ENCODE measurements at places on chromosomes 2 and 18.

GRCh38 chr2:85995648-85996529 is 107.1 kb upstream of the ST3GAL5 start:
- no peak for DNase-seq

DNA sequence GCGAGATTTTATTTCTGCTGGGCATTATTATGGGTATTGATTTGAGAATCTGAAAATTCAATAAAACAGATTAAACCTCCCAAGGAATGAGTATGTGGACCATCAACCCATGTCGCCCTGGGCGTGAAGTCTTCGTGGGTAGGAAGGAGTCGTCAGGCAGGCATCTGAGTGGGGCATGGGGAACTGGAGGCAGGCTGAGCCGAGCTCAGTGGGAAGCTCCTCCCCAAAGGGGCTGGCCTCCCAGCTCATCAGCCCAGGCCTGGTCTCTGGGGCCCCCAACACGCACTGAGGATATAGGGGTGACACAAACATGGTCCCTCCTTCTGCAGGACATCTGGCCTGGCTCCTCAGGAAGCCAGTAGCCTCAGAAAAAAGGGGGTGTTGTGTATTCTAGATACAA is 265.2 kb downstream of the TFCP2L1 start:
- DNase-seq = no peak

- no peak for DNase-seq
Observed at GRCh38 chr2:108623616-108624015, 89.3 kb downstream of the LIMS1 start.

DNA sequence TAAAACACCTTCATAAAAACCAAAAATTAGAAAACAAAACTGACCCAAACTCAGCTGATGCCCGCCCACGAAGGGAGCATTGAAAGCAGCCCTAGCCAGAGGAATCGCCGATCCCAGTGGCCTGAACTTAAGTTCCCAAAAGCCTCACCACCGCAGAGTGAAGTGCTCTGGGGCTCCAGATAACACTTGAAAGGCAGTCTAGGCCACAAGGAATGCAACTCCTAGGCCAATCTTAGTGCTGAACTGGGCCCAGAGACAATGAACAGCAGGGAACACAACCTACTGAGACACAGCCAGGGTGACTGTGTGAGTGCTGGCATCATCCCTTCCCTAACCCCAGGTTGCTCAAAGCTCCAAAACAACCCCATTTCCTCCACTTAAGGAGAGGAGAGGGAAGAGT is 59.6 kb upstream of the CHN1 start:
- DNase-seq = no peak

- no peak for DNase-seq
Observed at GRCh38 chr2:45707006-45707405, 55.5 kb downstream of the PRKCE start.

DNA sequence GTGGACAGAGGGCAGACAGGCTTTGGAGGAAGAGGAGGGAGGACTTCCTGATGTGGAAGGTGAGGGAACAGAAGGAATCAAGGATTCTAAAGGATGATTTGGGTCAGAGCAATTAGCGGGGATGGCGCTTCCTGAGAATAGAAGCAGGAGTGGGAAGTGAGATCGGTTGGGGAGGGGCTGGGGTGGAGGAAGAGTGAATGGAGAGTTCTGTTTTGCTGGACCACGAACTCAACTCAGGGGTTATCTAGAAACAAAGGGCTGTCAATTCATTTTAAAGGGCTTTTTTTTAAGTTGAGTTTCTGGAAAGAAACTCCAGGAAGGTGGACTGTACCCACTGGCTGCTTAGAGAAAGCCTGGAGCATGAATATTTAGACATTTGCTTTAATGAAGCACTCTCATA is 54.9 kb downstream of the BCL2L11 start:
- no peak for DNase-seq

DNA sequence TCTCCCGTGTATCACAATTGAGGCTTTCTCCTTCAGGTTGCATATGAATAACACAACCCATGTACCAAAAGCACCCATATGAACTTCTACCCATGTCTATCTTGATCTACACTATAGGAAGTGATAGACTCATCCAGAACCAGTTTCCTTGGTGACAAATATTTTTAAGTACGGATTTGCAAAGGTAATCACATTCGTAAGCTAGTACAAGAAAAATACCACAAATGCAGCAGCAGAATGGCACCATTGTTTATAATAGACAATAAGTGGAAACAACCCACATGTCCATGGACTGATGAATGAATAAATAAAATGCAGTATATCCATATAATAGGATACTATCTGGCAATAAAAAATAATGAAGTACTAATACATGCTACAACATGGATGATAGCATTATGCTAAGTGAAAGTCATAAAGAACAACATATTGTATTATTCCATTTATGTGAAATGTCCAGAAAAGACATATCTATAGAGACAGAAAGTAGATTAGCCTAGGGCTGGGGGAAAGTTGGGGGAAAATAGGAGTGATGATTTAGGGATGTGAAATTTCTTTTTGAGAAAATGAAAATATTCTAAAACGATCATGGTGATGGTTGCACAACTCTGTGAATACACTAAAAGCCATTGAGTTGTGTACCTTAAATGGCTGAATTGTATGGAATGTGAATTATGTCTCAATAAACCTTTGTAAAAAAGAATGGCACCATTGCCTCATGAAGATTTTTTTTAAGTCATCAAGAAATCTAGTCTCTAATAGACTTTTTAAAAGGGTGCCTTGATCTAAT is 3.4 kb upstream of the CCDC88A start:
- DNase-seq = no peak

DNA sequence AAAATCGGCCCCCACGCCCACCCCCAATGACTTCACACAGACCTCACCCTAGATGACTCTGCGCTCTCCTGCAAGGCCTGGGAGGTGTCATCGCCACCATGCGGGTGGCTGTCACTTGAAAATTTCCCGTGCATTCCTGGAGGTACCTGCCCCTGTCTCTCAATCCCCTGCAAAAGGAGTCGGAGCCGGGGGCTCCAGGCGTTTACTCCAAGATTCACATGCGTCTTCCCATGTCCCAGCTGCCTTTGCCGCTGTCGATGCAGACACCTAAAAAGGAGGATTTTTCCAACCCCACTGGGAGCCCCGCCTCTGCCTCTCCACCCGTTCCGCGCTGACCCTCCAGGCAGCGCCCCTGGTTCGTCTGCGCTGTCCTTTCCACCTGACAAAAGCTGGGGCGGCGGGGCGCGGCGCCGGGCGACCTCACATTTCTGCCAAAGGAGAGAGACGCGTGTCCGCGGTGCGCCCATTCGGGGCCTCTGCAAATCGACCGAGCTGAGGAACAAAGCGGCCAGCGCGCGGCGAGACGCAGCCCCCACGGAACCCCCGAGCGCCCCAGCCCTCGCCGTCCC is 667 bp downstream of the REEP1 start:
- DNase-seq = no peak

- DNase-seq = no peak
Observed at GRCh38 chr18:37242826-37243560, 322.6 kb downstream of the CELF4 start.

DNA sequence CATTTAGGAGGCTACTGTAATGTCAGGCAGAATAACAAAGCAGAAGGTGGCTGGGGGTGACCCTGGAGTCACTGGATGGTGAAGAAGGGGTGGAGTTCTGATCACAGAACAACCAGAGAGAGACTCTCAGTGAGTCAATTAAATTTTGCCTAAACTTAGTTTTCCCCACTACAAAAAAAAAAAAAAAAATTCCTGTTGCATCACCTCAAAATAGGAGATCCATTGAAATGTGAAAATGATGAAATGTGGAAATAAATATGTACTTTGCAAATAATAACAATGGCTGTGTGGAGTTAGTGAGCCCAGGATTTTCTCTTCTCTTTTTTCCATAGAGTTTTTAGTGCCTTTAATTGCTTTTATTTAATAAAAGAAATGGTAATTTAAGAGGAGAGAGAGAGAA is 165.5 kb downstream of the GFPT1 start:
- no peak for DNase-seq

GRCh38 chr2:82511894-82512293 is 1947.2 kb downstream of the SUCLG1 start:
- DNase-seq = no peak

DNA sequence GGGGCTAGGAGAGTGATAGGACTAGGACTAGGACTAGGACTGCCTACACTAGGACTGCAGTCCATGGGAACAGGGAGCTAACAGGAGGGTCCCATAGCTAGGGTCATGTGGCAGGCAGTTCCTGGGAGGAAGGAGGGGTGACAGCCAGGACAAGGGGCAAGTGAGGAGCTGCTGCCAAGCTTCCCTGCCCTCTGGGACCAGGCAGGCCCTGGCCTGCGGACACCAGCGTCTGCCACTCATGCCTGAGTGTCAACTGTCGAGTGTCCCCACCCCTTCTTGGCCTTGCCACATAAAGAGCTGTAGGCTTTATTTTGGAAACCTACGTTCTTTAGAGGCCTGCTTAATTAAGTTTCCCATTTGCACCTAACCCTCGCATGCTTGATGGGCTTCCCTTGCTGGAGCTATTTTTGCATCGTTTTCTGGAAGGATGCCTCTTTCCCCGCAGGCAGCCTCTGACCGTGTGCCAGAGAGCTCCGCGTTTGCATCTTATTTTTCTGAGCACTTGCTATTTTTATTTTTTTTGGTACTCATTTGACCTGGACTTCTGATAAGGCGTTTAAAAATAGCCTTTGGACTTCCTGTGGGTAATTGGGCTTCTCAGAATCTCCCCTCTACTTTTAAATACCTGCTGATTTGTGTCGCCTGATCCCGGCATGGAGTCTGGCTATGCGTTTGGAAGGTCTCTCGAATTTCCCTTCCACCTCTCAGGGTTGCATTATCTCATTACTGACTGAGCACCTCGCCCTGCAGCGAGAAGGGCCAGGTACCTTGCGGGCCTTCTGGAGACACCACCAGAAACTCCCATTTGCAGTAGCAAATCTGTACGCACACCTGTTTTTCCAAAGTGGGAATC is 66.4 kb downstream of the SH3RF3 start:
- DNase-seq = no peak
